ENCODE measurements at places on chromosomes 5 and 9.

- no peak for DNase-seq
Observed at GRCh38 chr9:91729558-91729842, 220.5 kb downstream of the ROR2 start.

GRCh38 chr5:170312666-170313065, 15.1 kb upstream of the LCP2 start:
- no peak for DNase-seq

DNA sequence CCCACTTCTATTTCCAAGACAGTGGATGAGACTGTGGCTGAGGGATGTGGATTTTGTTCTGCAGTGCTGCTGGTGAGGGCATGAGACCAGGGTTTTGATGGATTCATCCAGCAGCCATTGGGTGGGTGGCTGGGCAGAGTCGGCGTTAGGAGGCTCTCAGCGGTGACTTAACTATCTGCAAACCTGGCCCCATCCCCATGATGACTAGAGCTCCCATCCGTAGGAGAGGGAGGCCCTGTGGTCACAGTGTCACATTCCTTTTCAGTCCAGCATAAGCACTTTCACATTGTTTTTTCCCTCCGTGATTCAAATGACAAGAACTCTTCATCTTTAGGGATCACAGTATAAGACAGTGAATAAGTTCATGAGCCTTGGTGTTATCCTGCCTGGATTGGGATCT, 60.4 kb upstream of the SPRY4 start:
- DNase-seq: no peak

DNA sequence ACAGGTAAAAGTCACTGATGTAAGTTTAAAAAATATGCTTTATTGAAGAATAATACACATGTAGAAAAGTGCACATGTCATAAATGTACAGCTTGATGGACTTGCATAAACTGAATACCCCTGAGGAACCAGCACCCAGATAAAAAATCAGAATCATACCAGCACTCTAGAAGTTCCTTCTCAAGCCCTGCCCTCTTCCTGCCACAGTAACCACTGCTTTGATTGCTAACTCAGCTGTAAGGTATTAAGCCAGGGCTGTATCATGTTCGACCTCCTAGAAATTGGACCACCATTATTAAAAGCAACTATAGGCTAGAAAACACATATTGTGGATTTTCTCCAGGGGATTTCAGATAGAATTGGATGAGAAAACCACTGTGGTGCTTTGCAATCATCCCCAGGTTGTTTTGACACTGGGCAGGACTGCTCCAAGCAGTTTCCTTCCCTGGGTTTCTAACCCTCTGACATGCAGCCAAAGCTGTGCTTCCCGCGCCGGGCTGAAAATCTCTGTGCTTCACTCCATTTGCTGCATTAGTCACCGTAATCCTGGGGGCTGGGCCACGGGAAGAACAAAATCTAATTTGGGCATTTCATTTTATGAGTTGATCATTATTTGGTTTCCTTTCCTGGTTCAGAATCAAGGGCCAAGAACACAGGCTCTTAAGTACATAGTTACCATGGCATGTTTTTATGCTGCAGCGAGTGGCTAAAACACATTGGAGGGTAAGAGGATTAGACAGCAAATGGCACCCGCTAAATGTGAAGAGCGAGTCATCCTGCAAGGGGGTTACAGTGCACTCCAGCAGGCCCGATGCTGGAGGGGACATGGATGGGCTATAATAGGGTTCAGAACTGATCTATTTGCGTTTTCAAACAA, 139.4 kb upstream of the IL12B start:
- DNase-seq: no peak

DNA sequence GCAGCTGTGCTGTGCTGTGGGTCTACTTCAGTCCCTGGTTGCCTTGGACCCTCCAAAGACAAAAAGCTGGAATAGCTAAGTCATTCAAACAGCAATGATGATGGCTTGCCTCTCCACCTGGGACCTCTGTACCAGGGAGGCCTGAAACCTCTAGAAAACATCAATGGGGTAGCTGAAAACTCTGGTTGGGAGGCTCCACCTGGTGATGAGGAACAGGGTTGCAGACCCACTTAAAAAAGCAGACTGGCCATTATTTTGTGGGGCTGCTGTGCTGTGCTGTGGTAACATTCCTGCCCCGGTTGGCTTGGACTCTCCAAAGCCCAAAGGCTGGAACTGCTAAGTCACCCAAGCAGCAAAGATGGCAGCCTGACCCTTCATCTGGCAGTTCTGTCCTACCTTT, 839.3 kb upstream of the ARRDC3 start:
- DNase-seq: no peak

DNA sequence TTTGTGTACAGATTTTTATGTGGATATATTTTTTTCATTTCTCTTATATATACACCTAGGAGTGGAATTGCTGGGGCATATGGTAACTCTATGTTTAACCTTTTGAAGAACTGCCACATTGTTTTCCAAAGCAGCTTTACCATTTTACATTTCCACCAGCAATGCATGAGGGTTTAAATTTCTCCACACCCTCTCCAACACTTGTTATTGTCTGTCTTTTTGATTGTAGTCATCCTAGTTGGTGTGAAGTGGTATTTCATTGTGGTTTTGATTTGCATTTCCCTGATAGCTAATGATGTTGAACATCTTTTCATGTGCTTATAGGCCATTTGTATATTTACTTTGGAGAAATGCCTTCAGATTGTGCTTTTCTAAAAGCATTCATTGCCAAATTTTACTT, 39.1 kb downstream of the YTHDC2 start:
- DNase-seq: no peak

- DNase-seq: no peak
Observed at GRCh38 chr9:19146441-19147024, 19.2 kb upstream of the PLIN2 start.

DNA sequence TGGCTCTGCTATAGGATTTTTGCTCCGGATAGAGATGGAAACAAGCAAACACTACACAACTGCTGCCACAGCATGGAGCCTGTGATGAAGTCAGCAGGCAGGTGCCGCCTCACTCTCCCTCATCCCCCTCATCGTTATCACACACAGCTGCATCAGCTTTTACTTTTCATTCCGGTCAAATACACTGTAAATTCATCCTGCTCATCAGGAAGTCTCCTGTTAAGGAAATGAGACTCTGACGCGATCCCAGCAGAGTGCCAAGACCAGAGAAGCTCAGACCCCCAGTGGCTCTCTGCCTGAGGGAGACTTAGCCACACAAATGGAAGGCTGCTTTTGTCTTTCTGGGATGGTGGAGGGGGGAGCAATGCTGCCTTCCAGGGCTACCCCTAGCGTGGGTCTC, 270.2 kb downstream of the ELAVL2 start:
- DNase-seq: no peak

DNA sequence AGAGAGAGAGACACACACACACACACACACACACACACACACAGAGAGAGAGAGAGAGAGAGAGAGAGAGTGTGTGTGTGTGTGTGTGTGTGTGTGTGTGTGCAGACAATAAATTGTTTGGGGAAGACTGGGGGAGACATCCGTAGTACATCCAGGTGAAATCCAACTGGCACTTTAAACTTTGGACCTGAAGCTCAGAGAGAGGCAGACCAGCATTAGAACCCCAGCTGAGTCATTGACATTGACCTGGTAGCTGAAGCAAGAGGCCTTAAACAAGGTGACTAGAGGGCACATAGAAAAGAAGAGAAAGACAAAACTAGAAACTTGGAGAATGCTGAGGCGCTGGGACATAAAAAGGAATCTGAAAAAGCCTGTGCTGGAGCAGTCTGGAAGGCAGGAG, 251.5 kb downstream of the CRB2 start:
- no peak for DNase-seq

- DNase-seq: no peak
Observed at GRCh38 chr5:74875994-74876791, 10.0 kb upstream of the FAM169A start.

DNA sequence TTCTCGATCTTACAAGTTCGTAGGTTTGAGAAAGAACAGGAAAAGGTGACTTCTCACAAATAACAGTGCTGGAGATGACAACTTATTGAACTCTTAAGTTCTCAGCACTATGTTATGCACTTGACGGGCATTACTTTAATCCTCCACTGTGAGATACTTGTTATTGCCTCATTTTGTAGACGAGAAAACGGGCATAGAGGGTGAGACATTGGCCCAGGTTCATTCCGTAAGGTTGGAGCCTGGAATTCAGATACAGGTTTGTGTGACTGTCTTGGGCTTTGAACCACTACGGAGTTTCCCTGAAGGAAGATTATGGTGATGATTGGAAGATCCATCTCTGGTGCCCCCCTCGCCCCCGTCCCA, 657 bp downstream of the MAT2B start:
- DNase-seq: no peak

GRCh38 chr5:142016556-142016955, 3.7 kb upstream of the GNPDA1 start:
- no peak for DNase-seq

DNA sequence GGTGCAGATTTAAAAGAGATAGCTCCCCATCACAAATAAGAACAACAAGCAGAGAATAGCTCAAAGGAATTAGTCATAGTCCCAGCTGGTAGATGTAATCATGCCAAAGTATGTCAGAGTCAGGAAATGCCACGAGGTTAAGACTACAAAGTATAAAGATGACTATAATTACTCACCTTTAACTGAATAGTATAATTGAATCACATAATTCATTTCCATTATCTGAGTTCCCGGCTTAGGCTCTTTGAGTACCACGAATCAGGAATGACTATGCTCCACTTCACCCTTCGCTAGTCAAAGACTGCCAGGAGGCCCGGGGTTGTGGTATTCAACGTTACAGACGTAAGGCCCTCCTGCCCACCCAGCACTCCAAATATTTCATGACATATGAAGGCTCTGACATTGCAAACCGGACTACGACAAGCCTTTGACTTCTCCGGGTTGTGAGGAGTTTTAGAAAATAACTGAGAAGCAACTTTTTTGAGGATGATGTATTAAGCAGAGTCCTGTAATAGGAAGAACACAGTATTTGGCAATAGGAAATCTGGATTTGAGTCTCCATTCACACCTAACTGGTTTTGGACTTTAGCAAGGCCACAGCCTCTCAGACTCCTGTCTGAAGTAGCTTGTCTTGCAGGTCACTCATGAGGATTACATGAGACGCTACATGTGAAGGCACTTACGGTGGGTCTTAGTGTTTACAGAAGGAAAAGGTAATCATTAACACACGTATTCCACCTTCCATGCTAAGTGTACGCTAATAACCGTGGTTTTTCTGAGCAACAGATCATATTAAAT, 64.6 kb downstream of the ENC1 start:
- no peak for DNase-seq

GRCh38 chr9:121305269-121305994, 37.5 kb downstream of the GSN start:
- no peak for DNase-seq

- DNase-seq: no peak
Observed at GRCh38 chr5:78985725-78986223, 664 bp upstream of the ARSB start.

- no peak for DNase-seq
Observed at GRCh38 chr5:146644831-146645230, 128.8 kb upstream of the GPR151 start.

DNA sequence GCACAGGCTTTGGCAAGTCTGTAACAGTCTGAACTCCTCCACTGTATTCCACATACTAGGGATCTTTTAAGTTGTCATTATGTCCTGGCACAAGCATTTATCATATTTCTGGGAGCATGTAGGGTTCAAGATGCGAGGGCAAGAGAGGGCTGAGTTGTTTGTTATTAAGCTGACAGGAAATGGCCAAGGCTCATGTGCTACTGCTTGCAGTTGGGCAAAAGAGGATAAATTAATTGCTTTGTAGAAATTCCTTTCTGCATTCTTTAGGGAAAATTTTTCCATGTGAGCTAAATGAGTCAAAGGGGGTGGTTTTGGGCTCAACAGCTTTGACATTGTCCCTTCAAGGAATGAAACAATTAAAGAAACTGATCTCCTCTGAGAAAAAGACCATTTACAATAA, 35.4 kb downstream of the DOCK8 start:
- no peak for DNase-seq

DNA sequence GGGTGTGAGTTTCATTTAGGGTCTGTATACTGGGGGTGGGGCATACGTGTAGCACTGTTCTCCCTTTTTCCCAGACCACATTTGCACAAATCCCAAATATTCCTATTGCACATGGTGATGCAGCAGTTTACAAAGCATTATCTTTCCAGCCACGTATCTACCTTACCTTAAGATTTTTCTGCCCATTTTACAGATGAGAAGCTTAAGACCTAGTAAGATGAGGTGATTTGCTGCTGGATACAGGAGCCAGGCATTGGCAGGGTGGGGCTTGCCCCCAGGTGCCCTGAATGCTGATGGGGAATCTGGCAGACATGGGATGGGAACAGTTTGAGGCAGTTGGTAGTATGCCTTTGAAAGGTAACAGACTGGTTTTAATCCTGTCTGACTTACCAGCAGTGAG, 12.5 kb downstream of the LHX2 start:
- no peak for DNase-seq

- no peak for DNase-seq
Observed at GRCh38 chr5:115898656-115899055, 56.9 kb downstream of the AP3S1 start.

DNA sequence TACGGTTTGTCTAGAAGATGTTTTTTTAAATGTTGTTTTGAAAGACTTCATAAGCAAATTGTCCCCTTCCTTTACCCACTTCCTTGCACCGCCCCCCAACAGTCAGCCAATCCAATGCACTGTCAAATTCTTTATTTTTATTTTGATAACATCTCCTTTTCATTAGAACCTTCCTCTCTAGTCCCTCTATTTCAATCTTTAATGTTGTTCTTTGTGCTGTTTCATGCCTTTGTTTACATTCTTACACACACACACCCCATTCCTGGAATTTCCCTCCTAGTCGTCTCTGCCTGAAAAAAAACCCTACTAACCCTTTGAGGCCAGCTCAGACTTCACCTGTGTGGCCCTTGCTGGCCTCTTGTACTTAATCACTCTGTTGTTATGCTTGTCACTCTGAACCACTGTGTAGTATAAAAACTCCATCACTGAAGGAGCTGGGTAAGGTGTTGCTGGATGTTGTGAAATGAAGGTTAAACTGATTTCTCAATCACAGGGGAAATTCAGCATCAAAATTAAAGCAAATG, 133.4 kb downstream of the UGCG start:
- no peak for DNase-seq

DNA sequence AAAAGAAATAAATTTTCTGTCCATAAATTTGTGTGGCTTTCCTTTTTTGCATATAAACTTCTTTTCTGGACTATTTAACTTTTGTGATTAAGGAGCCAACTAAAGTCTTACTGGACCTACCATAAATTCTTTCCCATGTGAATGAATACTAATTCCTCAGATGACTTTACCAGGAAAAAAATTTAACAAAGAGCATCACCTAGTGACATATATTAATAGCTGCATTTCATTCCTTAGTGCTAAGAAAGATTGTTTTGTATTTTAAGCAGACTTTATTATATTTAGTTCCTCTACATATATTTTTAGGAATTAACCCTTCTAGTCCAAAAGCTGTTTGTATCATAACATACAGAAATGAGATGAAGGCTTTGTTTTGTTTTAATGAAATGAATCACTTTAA, 64.4 kb downstream of the C9orf85 start:
- peak; percentile 14 for DNase-seq

GRCh38 chr5:33160871-33161270, 279.9 kb upstream of the TARS1 start:
- no peak for DNase-seq

All from NCI-H1694 treated with DMSO at 0.1 percent for 48 hours (cell line).